Endodermal cell (in vitro differentiated cells): ENCODE measurements at places on chromosomes 2 and 18.

DNA sequence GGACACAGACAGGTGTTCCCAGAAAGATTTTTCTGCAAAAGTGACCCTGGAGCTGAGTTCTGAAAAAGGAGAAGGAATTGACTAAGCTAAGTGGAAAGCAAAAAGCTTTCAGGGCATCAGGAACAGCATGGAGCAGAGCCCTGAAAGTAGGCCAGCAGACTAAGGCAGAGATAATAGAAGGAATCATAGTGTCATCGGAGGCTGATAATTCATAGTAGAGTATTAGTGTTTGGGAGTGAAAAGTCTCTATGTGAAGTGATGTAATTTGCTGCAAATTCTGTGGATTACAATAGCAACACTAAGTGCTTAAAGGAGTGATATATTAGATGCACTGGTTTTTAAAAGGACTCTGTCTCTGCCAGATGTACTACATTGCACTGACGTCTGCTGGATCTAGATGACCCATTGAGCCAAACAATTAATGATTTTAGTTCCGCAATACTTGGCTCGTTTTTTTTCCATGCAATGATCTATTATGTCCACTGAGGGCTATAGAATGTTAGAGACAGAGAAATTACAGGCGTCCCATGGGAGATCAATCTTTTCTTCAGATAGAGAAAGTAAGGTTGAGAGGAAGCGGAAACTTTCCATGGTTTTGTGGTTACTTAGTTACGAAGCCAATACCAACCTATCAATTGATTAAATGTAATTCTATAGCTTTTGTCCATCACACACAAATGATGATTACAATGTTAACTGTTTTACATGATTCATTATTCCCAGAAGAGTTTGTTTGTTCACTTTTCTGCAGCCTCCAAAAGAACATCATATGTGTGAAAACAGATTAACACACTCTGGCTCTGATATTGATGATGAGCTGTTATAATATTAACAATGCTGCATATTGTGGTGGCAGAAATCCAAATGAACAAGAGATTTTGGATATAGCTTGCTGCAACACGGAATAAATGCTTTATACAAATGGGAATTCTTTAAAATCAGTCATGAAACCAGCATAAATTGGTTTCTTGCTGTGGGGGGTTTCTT lies 143.7 kb downstream of the MC4R start:
- no peak for DNase-seq

GRCh38 chr2:79512442-79513401 lies at the start of gene CTNNA2:
Gene CTNNA2 (plus strand): TSS chr2:79513051.
- peak; percentile 95 for DNase-seq

DNA sequence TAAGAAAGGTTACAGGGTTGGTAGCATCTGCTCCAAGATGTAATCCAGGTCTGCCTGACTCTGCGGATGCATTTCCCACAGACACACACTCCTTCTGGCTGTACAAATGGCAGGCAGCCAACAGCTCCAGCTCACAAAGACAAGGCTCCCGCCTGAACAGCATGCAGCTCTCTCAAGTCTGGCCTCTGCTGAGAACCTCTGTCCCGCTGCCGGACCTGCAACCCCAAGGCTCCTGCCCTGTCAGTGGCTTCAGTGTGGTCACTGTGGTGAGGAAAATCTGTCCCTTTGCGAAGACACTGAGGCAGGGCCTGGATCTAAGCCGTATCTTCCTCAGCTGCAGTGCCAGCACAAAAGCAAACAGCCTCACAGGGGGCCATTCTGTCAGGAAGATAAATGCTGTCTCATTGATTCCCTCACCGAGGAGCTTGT lies 469.3 kb upstream of the MEX3C start:
- DNase-seq: no peak

- no peak for DNase-seq
Observed at GRCh38 chr18:74126684-74127655, 20.7 kb downstream of the FBXO15 start.

- DNase-seq: no peak
Observed at GRCh38 chr2:236508466-236508865, 61.2 kb upstream of the ACKR3 start.

- DNase-seq: no peak
Observed at GRCh38 chr2:44295113-44295512, 19.8 kb downstream of the SLC3A1 start.
